ENCODE measurements at places on chromosomes 7 and 10.

DNA sequence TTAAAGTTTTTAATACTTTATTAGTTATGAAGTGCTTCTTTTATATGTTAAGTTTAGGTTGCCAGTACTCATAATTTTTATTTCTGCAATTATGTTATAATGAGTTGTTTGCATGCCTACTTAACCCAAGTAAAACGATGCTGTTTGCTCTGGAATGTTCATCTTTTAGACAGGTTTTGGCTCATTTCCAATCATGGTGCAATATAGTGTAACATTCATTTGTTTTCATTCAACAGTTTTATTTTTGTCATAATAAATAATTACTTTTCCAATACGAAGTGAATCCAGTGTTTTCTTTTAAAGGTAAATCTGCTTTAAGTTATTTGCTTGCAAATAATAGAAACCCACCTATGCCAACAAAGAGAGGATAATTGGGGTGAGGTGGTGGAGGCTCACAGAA is 22.1 kb downstream of the ARL5B start:
- DNase-seq = no peak

DNA sequence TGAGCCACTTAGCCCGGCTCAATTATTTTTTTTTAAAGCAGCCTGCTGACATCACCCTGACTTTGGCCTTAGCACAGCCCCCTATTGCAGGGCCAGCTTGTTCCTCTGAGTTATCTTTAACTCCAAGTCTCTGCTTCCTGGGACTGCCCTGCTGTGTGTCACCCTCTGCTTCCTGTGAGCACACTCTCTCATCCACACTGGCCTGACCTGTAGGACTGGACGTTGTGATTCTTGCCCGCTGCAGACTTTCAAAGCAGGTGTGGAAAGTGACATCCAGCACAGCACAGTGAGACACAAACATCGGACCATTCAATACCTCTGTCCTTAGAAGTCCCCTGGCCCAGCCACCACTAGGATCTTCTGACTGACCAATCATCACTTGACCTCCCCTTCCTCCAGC is 26.4 kb upstream of the HSPA12A start:
- no peak for DNase-seq

DNA sequence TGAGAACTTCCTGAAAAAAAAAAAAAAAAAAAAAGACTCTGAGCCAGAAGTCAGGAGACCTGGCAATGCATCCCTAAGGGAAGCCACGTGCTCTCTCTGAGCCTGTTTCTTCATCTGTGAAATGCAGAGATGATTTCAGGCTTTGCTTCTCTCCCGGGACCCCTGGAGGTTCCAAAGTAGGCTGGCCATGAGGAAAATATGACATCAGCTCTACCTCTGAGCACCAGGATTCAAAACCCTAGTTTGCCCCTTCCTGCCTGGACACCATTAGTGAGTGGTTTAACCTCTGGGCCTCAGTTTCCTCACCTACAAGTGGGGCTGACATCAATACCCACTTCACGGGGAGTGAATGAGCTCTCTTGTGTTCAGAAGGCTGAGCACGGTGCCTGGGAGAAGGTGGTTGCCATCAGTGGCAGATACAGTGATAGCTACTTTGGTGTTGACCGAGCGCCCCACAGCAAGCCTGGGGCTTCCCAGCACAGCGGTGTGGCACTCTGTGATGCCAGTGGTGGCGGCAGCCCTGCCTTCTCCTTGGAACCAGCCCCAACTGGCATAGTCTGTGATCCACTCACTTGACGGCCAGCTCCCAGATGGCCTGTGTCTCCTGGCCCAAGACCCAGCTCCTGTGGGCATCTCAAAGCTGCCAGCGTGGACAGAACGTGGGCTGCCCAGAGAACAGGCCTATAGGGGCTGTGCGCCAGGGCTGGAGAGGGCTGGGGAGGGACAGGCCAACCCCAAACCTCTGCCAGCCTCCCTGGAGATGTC is 153.1 kb upstream of the UNC5B start:
- no peak for DNase-seq

GRCh38 chr7:47444376-47445098 is 137.4 kb downstream of the TNS3 start:
- no peak for DNase-seq

- DNase-seq = no peak
These were observed 79.6 kb downstream of the ZNF777 start for GRCh38 chr7:149381245-149381644.

DNA sequence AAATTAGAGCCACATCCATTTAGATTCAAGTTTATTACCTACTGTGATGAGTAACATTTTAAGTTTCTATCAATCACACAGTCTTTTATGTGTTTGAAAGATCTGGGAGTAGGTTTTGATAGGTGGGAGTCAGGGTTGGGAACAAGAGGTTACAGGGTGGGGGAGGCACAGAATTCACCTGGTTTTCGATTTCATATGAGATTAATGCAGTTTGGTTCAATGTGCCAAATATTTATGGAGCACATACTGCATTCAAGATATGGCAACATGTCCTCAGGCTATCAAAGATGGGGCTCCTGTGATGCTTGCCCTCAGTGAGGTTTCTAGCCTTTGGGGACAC is 564.1 kb downstream of the SUGCT start:
- DNase-seq = no peak

DNA sequence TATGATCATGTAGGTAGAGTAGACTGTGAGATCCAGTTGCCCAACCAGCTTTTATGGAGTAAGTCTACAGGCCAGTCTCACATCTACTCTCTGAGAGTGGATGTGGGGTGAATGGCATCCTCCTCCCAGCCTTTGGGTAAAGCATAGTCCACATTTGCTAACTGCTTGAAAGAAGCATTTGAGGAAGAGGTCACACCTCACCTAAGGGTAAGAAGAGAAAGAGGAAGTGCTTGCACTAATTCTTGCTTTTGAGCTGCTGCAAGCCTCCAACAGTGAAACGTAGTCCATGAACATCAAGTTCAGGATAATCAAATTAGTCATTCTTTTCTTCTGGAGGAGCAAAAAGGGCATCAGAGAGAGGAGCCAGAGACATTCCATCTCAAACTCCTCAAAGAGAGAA is 93.9 kb upstream of the AGR3 start:
- no peak for DNase-seq

- DNase-seq = no peak
These were observed 219.3 kb downstream of the JAZF1 start for GRCh38 chr7:27961255-27961654.

DNA sequence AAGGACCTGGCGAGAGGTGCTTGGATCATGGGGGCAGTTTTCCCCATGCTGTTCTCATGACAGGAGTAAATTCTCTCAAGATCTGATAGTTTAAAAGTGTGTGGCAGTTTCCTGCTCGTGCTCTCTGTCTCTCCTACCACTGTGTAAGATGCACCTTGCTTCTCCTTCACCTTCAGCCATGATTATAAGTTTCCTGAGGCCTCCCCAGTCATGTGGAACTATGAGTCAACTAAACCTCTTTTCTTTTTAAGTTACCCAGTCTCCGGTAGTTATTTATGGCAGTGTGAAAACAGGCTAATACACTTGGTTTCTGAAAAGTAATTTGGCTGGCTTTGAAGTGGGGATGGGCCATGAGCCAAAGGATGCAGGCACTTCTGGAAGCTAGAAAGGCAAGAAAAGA is 268.0 kb upstream of the KAT6B start:
- DNase-seq = no peak

DNA sequence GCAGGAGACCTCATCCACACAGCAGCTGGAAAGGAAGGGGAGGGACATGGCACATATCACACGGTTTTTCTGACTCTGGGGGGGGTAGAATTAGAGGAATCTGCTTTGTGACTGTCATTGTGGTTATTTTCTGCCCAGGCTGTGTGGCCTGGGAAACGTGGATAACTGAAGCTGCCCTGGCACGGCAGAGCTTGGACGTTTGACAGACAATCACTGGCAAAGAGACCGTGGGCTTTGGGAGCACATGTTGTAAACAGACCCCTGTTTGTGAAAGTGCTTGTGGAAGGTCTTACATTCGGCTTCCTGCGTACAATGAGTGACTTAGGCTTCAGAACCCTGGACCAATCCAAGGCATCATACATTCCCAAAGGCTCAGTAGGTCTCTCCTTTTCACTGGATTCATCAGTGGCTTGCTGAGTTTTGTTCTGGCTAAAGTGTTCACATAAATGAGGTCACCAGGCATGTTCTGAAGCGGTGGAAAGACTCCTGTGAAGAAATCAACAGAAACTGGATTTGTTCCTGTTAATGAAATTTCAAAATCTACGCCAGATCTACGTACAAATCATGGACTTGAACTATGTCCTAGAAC is 188.2 kb downstream of the TEX36 start:
- DNase-seq = no peak

- DNase-seq = no peak
These were observed 59.9 kb downstream of the COL26A1 start for GRCh38 chr7:101422356-101423195.

DNA sequence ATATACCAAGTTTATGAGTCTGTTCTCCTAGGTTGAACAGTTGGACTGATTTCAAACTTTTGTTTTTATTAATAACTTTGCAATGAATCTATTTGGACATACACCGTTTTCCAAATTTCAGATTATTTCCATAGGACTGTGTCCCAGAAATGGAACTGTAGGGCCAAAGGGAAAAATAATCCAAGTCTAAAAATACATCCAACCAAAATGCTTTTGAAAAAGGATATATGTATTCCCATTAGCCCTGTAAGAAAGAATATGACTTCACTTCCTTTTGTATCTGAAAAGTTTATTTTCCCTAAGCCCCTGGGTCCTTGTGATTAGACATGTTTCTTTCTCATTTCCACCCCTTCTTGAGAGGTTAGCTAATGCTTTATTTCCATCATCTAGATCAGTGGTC is 434.2 kb upstream of the MKI67 start:
- DNase-seq = no peak

DNA sequence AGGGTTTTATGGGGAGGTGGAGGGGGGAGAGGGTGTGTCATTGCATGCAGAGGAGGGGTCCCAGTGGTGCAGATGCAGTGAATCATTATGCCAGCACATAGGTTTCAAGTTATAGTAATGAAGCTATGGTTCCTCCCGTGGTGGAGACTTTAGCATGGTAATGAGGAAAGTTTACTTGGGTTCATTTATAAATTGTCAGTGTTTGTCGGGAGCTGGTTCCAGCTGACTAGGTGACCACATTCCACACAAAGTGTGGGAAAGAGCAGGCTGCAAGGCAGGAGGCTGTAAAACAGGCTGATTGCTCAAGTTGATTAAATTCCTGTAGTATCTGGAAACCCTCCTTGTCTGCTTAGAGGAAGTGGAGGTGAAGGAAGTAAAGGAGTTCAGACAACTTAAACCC is 78.9 kb downstream of the SRI start:
- DNase-seq = no peak

- no peak for DNase-seq
These were observed 141.6 kb downstream of the HIBADH start for GRCh38 chr7:27520815-27521790.

GRCh38 chr10:130470286-130470685 is 334.1 kb downstream of the GLRX3 start:
- DNase-seq = no peak

GRCh38 chr7:69892790-69893189 is 294.5 kb downstream of the AUTS2 start:
- DNase-seq = no peak

GRCh38 chr10:7480742-7481367 is 70.0 kb upstream of the SFMBT2 start:
- DNase-seq = no peak

- DNase-seq = no peak
These were observed 76.2 kb upstream of the TMEM168 start for GRCh38 chr7:112866424-112866823.

DNA sequence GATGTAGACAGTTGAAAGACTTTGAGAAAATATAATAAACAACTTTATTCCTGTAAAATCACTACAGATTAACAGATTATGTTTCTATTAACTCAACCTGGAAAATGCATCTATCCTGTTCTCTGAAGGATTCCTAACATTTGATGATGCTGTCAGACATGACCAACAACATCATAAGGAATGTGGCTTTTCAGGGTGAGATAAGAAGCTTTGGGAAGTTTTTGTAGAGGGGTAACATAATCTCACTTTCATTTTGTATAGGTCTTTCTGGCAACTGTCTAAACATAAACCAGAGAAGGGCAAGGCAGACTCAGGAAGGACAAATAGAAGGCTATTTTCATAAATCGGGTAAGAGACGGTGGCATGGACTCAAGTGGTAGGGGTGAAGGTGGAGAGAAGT is 112.2 kb downstream of the TES start:
- DNase-seq = no peak

DNA sequence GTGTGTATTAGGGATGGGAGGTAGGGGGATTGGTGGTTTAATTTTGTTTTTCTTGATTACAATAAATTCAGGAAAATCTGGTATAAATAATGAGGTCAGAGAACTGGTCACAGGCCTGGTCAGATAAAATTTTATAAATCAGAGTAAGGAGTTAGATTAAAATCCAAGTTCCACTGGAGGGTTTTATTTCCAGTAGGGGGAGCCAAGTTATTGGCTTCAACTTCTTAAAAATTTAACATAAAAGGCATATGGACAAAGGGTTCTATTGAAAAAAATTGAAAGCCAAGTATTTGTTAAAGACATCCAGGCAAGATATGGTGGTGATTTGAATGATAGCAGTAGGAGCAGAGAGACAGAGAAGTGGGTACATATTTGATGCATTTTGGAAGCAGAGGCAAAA is 763.3 kb downstream of the SORCS1 start:
- DNase-seq = no peak

DNA sequence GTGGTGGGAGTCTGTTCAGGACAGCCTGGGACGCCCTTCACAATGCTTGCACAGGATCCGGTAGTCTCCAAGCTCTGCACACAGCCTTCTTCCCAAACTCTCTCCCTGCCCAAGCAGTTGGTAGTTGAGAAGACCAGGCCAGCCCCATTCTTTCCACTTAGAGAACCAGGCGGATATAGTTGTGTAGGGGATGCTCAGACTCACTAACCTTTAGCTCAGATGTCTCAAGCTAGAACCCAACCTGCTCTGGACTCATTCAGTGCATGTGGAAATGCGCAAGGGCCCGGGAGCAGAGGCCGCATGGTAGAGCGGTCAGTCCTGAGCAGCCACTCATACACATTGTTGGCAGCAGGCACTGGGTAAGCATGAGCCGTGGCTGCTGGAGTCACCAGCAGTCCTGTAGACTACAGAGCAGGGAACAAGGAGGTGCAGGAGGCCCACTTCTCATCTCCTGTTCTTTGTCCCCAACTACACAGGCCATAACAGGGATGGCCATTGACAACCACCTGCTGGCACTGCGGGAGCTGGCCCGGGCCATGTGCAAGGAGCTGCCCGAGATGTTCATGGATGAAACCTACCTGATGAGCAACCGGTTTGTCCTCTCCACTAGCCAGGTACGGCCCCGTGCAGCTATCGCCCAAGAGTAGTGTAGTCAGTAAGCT is 17.2 kb upstream of the C10orf53 start:
- no peak for DNase-seq

GRCh38 chr10:51244748-51245490 is 170.6 kb downstream of the PRKG1 start:
- DNase-seq = no peak

- DNase-seq = no peak
These were observed 239.1 kb upstream of the NRP1 start for GRCh38 chr10:33573606-33574005.
